ENCODE measurements at places on chromosomes 6 and 20. TPM values are rescaled to one million over a fixed set of nuclear protein-coding genes. Genes with fewer than 3 reads are reported as not detected.

DNA sequence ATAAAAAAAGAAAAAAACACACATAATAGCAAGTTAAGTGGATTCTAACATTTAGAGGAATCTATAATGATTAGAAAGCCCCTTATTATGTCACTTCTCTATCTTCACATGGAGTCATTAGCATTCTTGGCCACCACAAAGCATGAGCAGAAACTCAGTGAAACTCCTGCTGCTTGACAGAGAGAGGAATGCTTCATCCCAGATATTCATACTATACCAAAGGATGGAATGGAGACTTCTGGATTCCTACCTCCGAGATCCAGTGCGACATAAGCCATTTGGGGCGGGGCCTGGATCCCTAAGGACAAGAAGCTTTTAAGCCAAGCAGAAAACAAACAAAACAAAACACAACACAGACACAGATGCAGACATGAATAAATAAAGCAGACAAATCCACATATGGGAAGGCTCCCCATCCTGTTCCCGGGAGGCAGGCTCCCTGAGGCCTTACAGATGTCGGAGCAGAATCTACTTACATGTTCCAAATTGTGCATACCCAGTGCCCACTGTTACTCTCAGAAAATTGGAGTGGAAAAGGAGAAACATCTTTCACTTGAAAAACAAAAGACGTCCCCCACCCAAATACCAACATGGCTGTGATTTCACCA lies 727.3 kb downstream of the MAFB start:
- ATAC-seq, result no peak

DNA sequence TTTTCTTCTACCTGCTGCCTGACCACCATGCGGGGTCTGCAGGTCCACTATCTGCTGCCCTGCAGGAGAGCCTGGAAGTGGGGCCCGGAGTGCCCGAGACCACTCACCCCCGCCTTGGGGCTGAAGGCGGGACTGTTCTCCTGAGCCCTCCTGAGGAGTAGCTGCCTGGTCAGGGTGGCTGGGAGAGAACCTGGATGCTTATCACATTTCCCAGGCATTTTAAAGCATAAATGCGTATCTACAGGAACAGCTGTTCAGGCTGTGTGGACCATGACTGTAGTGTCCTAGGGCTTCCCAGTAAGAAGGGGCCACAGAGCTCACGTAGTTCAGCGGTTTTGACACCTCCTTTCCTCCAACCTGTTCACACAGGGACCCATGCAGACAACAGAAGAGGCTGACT lies 123.3 kb downstream of the AGPAT4 start:
- no peak for ATAC-seq

GRCh38 chr6:169558774-169559441 lies 142.9 kb downstream of the WDR27 start:
- ATAC-seq, result no peak

The NOTCH4 gene
- total RNA-seq, result 0.73 TPM

DNA sequence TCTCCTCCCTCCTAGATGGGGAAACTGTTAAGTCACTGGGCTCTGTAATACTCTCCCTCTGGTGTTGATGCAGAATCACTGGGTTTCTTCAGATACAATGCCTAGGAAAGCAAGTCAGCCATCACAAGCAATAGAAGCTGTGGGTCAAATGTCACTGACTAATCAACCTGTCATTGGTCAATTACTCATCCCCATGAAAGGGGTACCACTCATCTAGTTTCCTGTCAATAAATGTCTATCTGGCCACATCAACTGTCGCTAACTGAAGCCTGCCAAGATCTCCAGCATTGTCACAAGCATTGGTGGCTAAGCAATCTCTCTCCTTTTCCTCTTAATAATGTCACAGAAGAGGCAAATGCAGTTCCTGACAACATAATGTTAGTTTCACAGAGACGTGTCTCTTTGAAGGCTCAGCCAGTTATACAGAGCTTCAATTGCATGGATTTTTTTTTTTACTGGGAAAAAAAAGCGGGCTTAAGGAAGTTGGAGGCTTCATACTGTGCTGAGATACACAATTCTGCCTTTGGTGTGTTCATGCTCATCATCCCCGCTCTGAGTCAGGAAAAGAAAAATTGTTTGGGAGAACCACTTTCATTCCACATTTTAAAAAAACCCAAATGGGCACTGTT lies 355.9 kb downstream of the BTBD9 start:
- peak; percentile 95 for ATAC-seq

The C20orf144 gene
- 0.26 TPM for total RNA-seq

DNA sequence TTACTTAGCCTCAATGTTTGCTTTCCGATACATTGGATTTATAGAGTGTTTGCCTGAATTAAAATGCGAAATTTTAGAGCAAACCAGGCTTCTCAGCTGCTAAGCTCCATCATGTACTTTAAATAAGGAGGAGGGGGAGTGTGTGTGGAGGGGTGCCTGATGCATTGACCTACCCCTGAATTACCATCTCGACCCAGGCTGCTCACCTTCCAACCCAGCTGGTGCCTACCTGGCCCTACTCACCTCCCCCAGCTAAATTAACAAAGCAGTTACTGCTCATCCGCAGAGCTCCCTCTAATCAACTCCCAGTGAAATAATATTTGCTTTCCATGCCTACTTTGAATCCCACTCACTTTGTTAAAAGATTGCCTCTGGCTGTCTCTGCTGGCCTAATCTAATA lies 544.5 kb downstream of the MAFB start:
- ATAC-seq, result no peak

The SAMD10 gene
- total RNA-seq, result 32.7 TPM

DNA sequence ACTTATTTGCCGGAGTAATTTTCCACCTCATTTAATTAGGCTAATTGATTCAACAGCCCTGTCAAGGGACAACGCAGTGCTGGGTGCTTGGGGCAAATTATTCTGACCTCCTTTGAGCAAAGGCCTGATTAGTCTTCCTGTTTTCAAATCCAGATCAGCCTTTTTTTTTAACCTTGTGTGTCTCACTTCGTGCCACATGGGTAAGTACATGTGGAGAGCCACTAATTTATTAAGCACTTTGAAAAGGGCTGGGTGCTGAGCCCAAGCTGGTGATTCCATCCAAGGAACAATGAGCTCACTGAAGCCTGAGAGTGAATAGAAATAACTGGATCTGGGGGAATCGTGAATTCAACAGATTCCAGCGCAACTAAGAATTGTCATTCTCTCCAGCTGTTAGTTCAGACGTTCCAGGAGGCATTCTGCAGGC lies 229.3 kb downstream of the CLIC5 start:
- ATAC-seq, result no peak

The OR12D3 gene
- not detected for total RNA-seq

The PTK7 gene
- total RNA-seq, result 1.0 TPM

- no peak for ATAC-seq
Measured at GRCh38 chr6:107807196-107807811, 16.8 kb downstream of the SCML4 start.

GRCh38 chr20:61584851-61585250 lies 332.8 kb downstream of the CDH4 start:
- no peak for ATAC-seq

The FOXF2 gene
- not detected for total RNA-seq

GRCh38 chr20:37545516-37545915 lies 17.8 kb upstream of the BLCAP start:
- ATAC-seq, result no peak

GRCh38 chr20:51562332-51563173 lies 20.0 kb upstream of the NFATC2 start:
- peak; percentile 48 for ATAC-seq

DNA sequence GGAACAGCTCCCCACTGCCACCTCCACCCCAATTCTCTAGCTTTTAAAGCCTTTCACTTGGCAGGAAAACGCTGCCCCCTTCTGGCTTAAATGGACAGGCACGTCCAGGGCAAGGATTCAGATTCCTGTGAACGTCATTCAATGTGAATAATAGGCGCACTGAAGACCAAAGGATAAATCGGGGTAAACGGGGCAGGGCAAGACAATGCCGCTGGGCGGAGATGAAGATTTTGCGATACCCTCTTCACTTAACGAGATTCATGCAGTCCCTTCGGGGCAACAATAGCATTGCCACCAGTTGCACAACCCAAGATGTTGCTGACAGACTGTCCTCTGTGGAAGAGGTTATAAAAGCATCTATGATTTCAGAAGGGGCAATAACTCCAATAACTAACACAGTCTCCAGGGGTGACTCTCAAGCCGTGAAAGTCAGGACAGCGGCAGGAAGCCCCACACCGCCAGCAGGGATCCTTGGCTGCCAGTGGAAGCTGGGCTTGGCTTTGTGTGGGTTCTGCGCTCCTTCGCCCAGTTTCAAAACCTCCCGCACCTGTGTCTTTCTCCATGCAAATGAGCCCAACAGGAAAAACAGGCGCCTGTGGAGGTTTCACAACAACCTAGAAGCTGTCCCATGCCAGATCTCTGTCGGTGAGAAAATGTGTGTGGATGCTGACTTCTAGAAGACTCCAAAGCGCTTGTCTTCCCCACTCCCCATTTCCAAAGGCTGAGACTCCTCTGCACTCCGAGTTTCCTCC lies 291.8 kb downstream of the BMP7 start:
- ATAC-seq, result no peak

DNA sequence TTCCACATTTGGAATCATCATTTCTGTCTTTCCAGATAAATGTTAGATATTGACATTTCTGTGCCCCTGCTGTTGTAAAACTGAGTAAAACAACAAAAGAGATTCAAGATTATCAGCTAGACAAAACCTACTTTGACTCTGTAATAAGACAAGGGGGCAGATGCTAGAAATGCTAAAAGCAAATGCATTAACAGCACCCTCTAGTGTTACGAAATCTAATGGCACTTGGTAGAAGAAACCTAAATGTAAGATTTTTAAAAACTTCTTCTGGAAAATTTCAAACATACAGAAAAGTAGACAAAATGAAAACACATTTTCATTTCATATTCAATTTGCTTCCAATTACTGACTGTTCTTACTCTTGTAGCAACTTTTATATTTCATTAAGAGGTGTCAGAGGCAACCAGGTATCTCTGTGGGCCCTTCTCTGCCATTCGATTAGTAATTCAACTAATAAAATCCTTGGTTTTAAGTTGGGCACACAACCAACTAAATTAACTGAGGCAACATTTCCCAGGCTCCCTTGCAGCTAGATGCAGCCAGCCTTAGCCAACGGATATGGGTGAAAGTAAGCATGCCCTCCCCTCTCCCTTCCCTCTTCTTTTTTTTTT lies 45.0 kb downstream of the SLC23A2 start:
- ATAC-seq, result peak; percentile 57

The AGPAT1 gene
- total RNA-seq, result 37.5 TPM

DNA sequence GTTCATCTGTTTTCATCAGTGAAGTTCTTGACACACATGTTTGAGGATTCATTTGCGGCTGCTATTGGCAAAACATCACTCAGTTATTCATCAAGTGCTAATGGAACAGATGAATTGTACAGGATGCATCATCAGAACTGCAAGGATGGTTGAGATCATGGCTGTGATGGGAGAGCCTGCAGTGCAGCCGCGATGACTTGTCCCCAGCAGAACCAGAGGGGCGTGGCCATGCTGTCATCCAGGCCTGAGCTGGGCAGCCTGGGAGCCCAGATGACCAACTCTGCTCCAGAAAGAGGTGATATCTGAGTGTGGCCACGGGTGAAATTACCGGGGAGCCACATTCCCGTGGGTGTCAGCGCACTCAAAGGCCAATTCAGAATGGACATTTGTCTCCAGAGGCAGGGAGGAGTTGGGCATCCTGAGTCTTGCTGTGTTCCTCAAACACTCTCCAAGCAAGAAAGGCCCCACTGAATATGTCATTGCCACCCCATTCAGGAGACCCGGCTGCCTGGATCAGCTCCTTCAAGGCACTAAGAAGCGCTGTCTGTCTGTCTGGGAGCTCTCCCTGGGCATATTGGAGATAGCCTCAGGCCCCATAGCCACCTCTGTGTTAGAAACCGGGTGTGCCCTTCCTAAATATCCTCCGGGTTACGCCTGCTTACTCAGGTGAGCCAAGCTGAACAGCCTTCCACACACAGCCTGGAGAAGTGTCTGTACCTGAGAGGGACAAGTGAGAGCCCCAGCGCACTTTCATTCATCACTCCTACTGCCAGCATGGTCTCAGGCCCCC lies 66.7 kb downstream of the SYNDIG1 start:
- no peak for ATAC-seq

DNA sequence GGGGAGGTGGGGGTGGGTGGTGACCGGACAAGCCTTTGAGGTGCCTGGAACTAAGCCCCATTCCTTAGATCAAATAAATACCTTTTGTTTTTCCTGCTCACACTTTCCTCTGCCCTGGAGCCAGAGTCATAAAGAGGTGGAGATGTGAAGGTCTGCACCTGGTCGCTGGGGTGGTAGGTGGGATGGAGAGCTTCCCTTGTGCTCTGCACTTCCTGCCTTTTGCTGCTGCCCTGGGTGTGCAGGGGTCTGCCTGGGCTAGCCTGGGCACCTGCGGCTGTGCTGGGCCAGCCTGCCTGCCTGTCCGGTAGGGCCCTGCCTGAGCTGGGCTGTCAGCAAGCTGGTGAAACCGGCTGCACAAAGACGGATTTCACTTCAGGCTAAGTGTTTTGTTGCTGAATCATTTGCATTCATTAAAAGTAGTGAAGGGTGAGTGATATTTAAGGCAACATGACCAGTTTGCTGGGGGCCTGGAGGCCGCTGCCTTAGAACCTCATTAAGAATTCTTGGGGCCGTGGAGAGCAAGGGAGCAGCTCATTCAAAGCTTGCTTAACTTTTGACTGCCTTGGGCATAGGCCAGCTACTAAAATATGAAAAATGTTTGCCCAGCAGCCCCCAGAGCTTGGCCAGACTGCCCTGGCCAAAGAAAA lies 20.5 kb downstream of the PTK7 start:
- no peak for ATAC-seq

GRCh38 chr6:97712751-97713150 lies 429.7 kb upstream of the MMS22L start:
- no peak for ATAC-seq

DNA sequence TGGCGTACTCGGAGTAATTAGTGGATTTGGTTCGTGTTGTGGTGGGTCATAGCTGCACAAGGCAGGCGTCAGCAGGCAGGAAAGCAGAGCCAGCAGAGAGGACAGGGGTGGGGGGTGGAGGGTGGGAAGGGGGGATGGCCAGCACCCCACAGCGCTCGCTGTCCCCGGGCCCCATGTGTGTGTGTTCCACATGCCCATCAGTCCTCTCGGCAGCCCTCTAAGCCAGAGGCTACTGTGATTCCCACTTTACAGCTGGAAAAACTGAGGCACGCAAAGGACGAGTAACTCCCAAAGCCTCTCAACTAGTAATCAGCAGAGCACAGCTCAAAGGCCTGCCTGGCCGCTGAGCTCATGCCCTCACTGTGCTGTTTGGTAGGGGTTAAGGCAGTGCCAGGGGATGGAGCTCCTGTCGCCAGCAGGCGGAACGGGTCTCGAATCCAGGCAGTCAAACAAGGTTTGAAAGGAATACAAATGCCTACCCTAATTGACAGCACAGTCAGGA lies 175.2 kb downstream of the ZDHHC14 start:
- ATAC-seq, result no peak

The HLA-DMB gene
- 2.7 TPM for total RNA-seq

The BMP2 gene
- total RNA-seq, result not detected

- no peak for ATAC-seq
Measured at GRCh38 chr6:123744840-123745239, 58.8 kb upstream of the NKAIN2 start.

The OVOL2 gene
- total RNA-seq, result not detected

The TFAP2D gene
- total RNA-seq, result not detected

GRCh38 chr6:166952567-166953486 lies 3.5 kb downstream of the RNASET2 start:
- ATAC-seq, result no peak

The TSHZ2 gene
- total RNA-seq, result 58.2 TPM

All from activated T-helper 17 cell treated with anti-CD3 and anti-CD28 coated beads, Interleukin-2, amount 50 U/mL, for 72 hours (primary cell).